ENCODE measurements at places on chromosomes 1 and 21. TPM values are rescaled to one million over a fixed set of nuclear protein-coding genes. Genes with fewer than 3 reads are reported as not detected.

DNA sequence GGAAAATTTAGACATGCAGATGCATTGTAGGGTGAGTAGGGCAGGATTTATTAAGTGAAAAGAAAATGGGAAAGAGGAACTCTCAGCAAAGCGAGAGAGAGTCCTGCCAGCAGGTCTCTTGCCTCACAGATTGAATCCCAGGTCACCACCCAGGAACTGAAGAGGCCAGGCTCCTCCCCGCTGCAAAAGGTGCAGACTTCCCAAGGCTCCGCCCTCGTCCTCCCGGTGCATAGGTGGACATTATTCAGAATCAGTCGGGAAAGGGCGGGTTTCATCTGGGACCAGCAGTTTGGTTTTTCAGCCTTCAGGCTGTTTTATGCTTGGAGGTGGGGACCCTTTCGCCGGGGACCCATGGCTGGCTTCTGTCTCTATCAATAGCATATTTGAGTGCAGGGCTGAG lies 41.6 kb upstream of the APP start:
- no peak overlapping the region for H3K4me3 ChIP-seq
- no peaks in the 10 kb centered on the region for H3K4me1 ChIP-seq
- no peaks in the 10 kb centered on the region for H3K36me3 ChIP-seq
- no peak overlapping the region for H3K27ac ChIP-seq

DNA sequence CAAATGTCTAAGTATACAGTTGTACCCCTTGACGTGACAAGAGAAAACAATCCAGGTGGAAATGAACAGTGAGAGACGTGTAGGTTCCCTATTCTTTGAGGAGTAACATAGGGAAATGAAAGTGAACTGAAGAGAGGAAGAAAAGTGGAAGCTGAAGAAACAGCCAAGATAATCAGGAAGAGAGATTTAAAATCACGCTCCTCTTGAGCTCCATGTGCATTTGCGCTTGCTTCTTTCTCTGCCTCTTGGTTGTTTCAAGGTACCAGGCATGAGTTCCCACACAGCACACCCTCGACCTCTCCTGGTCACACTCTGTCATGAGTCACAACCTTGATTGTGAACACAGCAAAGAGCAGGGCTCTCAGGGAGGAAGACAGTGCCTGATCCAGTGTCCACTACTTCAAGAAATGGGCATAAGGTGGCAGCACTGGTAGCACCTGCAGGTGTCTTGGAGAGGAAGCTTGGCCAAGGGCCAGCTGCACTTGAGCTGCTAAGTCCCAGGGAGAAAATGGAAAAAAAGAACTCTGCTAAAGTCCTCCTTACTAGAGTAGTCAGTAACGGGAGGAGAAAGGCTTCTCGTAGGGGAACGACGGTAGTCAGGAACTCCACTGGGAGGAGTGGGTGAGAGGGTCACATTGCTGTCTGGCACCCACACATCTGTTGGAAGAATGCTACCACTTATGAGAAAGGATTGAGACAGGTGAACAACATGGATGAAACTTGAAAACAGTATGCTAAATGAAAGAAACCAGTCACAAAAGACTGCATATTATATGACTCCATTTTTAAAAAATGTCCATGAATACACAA lies 18.3 kb upstream of the ARID1A start:
- H3K4me1 ChIP-seq = peaks cover 13% of the 10 kb centered on the region
- peak; percentile 58 for DNase-seq
- no peaks in the 10 kb centered on the region for H3K36me3 ChIP-seq
- peak overlapping the region; percentile 63 for H3K4me3 ChIP-seq
- H3K27me3 ChIP-seq = peaks cover 2% of the 10 kb centered on the region

DNA sequence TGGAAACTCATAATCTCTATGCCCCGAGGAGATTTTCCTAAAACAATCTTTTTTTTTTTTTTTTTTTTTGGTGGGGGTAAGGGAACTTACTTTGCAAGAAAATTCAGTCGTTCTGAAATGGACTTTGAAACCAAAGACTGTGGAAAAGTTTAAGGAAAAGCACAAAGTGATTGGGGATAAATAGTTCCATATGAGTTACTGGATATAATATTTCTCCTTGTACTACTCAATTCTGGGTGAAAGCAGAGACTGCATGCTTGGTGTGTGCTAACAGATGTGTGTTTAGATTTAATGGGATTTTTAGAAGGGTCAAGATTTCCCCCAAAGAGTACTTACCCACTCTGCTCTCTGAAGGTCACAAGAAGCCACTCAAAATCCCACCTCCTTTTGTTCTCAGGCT lies 204.9 kb upstream of the USP24 start:
- no peaks in the 10 kb centered on the region for H3K36me3 ChIP-seq
- H3K27ac ChIP-seq = no peak overlapping the region
- H3K4me3 ChIP-seq = no peak overlapping the region
- peaks cover 11% of the 10 kb centered on the region for H3K27me3 ChIP-seq

- no peak for DNase-seq
- no peaks in the 10 kb centered on the region for H3K4me1 ChIP-seq
- peaks cover 10% of the 10 kb centered on the region for H3K27me3 ChIP-seq
- H3K36me3 ChIP-seq = no peaks in the 10 kb centered on the region
Observed at GRCh38 chr1:29860056-29860455, 623.7 kb downstream of the PTPRU start.

- H3K27me3 ChIP-seq = no peaks in the 10 kb centered on the region
- no peak overlapping the region for H3K27ac ChIP-seq
- no peaks in the 10 kb centered on the region for H3K4me1 ChIP-seq
- no peaks in the 10 kb centered on the region for H3K36me3 ChIP-seq
- no peak for DNase-seq
Observed at GRCh38 chr1:70842562-70842961, 205.1 kb downstream of the PTGER3 start.

DNA sequence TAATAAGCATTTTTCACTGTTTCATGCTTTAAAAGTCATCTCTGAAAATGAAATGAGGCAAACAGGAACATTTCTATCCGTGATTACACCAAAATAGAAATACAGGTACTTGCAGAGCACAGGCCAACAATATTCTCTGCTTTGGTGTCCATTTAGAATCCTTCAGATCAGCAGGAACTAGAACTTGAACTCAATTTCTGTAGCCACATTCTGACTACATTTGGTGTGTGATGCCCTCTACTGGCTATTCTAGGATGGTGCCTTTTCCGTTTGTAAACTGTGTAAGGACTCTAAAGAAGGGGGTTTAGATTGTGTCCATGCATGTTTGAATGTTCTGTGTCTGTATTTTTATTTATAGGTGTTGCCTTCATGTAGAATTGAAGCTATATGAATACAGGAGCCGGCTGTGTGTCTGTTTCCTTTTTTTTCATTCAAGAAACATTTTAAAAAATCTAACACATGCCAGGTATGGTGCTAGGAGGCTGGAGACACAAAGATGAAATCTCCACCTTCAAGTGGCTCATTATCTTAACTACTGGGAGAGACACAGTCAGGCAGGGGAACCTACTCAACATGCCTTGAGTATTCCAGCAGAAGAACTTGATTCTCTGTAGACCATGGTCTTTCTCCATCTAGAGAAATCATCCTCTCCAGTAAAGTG lies 7.6 kb upstream of the ZNF326 start:
- no peaks in the 10 kb centered on the region for H3K4me1 ChIP-seq
- no peaks in the 10 kb centered on the region for H3K36me3 ChIP-seq
- DNase-seq = peak; percentile 64
- H3K27me3 ChIP-seq = peaks cover 2% of the 10 kb centered on the region
- no peak overlapping the region for H3K4me3 ChIP-seq

GRCh38 chr1:221783936-221784335 lies 42.0 kb upstream of the DUSP10 start:
- DNase-seq = peak; percentile 32
- H3K36me3 ChIP-seq = peaks cover 3% of the 10 kb centered on the region
- peaks cover 5% of the 10 kb centered on the region for H3K27me3 ChIP-seq
- peaks cover 60% of the 10 kb centered on the region for H3K4me1 ChIP-seq

GRCh38 chr1:92583821-92584760 lies 97.4 kb upstream of the GFI1 start:
- H3K4me3 ChIP-seq = peak overlapping the region; percentile 69
- peaks cover 22% of the 10 kb centered on the region for H3K4me1 ChIP-seq
- peak; percentile 67 for DNase-seq
- H3K36me3 ChIP-seq = no peaks in the 10 kb centered on the region
- H3K27me3 ChIP-seq = no peaks in the 10 kb centered on the region

DNA sequence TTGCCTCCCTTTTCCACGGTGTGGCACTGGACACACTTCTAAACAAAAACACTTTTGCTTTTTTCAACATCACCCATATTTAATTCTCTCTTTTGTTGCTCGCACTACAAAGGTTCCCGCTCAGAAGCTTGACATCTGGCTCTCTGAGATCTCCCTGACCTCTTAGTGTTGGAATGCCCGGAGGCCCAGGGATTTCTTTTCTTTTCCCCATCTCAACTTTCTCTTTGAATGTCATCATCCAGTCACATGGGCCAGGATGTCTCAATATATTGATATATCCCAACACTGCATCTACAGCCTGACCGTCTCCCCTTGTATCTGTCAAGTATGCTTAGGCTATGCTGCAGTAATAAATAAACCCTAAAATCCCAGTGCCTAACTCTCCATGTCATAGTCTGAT lies 54.3 kb upstream of the DESI2 start:
- H3K36me3 ChIP-seq = no peaks in the 10 kb centered on the region
- H3K27ac ChIP-seq = no peak overlapping the region
- no peaks in the 10 kb centered on the region for H3K4me1 ChIP-seq
- H3K27me3 ChIP-seq = no peaks in the 10 kb centered on the region

GRCh38 chr1:213931836-213932235 lies 55.9 kb upstream of the PROX1 start:
- no peak for DNase-seq
- no peak overlapping the region for H3K27ac ChIP-seq
- no peak overlapping the region for H3K4me3 ChIP-seq
- H3K36me3 ChIP-seq = peaks cover 2% of the 10 kb centered on the region

DNA sequence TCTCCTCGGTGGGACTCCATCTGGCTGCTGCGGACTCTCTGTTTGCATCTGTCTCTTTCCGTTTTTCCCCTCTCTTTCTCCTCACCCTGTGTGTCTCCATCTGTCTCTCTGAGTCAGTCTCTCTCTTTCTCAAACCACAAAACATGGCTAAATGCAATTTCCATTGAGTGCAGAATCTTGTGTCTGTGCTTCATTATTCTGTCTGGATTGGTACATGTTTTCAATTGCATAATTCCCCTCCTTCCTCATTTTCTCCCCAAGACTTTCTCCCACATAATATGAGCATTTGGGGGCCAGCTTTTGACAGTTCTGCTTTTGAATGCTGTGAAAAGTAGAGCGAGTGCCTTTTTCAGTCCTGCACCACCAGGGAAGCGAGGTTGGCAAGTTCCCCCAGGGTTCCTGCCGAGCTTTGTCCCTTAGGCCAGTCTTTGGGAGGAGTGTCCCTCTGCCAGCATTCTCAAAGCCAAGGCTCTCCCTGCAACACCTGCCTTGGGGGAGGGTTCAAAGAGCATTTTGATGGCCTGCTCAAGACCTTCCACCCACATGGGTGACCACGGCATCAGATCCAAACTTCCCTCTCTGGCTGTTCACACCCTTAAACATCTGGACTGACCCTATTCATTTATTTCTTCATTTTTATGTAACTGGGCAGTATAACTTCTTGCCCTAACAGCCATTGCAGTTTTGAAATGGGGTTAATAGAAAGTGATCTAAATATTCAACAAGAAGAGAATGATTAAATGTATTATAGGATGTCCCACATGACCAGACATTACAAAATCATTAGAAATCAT lies 32.8 kb upstream of the SCMH1 start:
- H3K4me3 ChIP-seq = no peak overlapping the region
- H3K27ac ChIP-seq = no peak overlapping the region
- no peaks in the 10 kb centered on the region for H3K36me3 ChIP-seq

- H3K4me1 ChIP-seq = no peaks in the 10 kb centered on the region
- no peaks in the 10 kb centered on the region for H3K36me3 ChIP-seq
- no peak overlapping the region for H3K27ac ChIP-seq
- DNase-seq = no peak
- H3K4me3 ChIP-seq = no peak overlapping the region
Observed at GRCh38 chr21:45330075-45330781, 42.5 kb upstream of the POFUT2 start.

- H3K4me3 ChIP-seq = no peak overlapping the region
- DNase-seq = no peak
- H3K36me3 ChIP-seq = no peaks in the 10 kb centered on the region
- H3K4me1 ChIP-seq = no peaks in the 10 kb centered on the region
- peaks cover 2% of the 10 kb centered on the region for H3K27me3 ChIP-seq
Observed at GRCh38 chr1:245247801-245248200, 93.0 kb downstream of the KIF26B start.

CYP4X1 gene
- polyA plus RNA-seq = not detected

OR2T2 gene
- not detected for polyA plus RNA-seq

MAEL gene
- not detected for polyA plus RNA-seq

C8A gene
- not detected for polyA plus RNA-seq

HIVEP3 gene
- 15.5 TPM for polyA plus RNA-seq

FCRL2 gene
- polyA plus RNA-seq = not detected

HDGF gene
- polyA plus RNA-seq = 35.4 TPM

OMA1 gene
- polyA plus RNA-seq = 13.7 TPM

All from immature natural killer cell (primary cell).